Upper lobe of left lung (tissue), 6 donors: ENCODE measurements at places on chromosomes 4 and X. TPM values are rescaled to one million over a fixed set of nuclear protein-coding genes. Genes with fewer than 3 reads are reported as not detected.

DNA sequence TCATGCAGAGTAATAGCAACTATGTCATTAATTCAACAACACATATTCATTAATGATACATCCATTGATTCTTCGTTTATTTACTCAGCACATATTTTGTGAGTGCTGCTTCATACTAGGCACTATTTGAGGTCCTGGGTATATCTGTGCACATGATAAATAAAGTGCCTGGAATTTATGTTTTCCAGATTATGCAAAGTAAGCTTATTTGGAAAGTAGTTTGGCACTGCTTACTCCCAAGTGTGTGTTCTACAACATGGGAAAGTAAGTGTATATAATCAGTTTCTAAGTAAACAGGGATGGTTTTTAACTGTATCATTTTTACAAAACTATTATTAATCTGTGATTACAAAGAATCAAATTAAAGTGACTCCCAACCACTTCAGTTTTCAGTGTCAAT, 16.8 kb upstream of the EPGN start:
- no peaks in the 10 kb centered on the region for H3K36me3 ChIP-seq
- DNase-seq = no peak
- no peaks in the 10 kb centered on the region for H3K27me3 ChIP-seq
- H3K4me3 ChIP-seq = no peak overlapping the region

GRCh38 chr4:145808021-145808650, 128.2 kb downstream of the C4orf51 start:
- H3K4me1 ChIP-seq = peaks cover 8% of the 10 kb centered on the region
- no peak for DNase-seq
- no peak overlapping the region for H3K4me3 ChIP-seq
- no peaks in the 10 kb centered on the region for H3K27me3 ChIP-seq
- H3K27ac ChIP-seq = no peak overlapping the region

- H3K4me3 ChIP-seq = no peak overlapping the region
- no peak overlapping the region for H3K27ac ChIP-seq
- H3K27me3 ChIP-seq = no peaks in the 10 kb centered on the region
- no peak for DNase-seq
These were observed 11.8 kb upstream of the SPON2 start for GRCh38 chr4:1183985-1184773.

DNA sequence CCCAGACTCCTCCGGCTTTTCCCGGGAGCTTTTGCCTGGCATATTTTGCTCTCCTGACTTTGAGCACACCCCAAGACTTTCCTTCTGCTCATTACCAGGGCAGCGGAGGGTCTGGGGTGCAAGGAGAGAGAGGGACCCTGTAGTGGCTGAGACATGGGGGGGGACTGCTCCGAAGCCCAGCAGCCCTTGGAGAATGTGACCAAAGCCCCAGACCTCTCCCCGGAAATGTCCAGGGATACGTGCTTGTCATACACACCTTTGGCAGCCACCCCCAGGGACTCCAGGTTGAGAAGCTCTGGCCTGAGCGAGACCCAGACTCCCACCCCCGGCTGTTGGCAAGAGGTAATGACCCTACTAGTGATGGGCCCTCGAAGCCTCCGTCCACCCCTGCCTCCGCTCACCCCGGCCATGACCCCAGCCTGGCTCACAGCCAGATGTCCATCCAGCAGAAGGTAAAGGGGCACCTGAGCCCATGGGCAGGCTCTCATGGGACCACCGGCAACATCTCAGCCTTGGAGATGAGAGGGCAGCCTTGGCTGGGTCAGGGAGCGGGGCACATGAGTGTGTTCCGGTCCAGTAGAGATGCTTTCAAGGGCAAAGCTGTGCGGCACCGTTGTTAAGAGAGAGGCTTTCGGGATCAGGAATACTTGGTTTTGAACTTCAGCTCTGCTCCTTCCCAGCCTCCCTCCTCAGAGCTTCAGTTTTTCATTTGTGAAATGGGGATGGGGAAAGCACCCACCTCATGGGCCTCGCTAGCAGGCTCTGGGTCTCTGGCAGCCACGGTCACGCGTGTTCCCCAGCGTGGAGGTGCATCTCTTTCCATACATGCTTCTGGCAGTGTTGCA, 2.0 kb downstream of the PSAPL1 start:
- no peaks in the 10 kb centered on the region for H3K27me3 ChIP-seq
- no peak overlapping the region for H3K4me3 ChIP-seq
- H3K4me1 ChIP-seq = peaks cover 6% of the 10 kb centered on the region
- H3K27ac ChIP-seq = no peak overlapping the region

Gene NUDT11
- total RNA-seq = 0.76 TPM

DNA sequence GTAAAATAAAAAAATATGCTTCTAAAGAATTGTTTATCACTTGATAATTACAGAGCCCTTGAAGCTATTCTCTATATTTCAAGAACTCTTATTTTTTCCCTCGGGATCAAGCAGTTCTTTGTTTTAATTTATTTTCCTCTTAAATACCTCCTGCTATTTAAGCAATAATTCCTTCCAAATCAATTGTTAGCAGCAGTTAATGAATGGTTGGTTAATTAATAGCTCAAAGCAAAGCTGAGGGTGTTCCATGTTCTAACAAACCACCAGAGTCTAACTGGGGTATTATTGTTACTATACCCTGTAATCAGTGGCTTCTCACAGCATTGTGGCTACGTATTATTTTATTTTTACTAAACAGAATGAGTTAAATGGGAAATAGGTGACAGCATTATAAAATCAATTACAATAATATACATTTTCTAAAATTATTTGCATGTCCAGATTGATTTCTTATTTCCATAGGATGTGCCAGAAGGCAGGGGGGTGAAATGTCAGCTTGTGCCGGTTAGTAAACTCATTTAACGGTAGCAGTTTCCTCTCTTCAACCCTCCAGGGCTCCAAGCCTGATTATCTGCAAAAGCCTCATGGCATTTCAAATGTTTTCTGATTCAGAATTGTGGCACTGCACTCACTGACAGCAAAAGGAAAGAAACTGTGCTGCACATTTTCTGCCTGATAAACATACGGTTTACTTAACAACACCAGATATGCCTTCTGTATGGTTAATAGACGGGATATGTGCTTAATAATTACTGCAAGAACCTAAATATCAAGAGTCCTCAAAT, 286.9 kb upstream of the EMCN start:
- H3K4me1 ChIP-seq = no peaks in the 10 kb centered on the region
- H3K36me3 ChIP-seq = no peaks in the 10 kb centered on the region
- no peak for DNase-seq
- no peak overlapping the region for H3K27ac ChIP-seq
- H3K27me3 ChIP-seq = no peaks in the 10 kb centered on the region

DNA sequence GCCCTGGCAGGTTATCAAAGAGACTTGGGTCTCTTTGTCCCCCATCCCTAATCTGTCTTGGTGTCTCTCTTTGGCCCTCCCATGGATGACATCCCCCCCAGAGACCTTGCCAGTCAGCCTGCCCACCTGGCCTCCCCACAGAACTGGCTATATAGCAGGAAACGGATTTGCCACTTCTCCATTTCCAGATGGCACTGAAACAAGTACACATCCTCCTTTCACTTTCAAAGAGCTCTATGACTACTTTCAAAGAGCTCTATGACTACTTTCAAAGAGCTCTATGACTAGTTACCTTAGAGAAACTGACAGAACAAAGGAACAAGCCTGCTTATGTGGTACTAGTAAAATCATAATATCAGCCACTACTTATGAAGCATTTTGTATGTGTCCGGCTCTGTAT, 175.3 kb downstream of the MAML3 start:
- H3K27ac ChIP-seq = peak overlapping the region; percentile 91
- H3K4me1 ChIP-seq = peaks cover 47% of the 10 kb centered on the region
- no peaks in the 10 kb centered on the region for H3K27me3 ChIP-seq
- DNase-seq = no peak

DNA sequence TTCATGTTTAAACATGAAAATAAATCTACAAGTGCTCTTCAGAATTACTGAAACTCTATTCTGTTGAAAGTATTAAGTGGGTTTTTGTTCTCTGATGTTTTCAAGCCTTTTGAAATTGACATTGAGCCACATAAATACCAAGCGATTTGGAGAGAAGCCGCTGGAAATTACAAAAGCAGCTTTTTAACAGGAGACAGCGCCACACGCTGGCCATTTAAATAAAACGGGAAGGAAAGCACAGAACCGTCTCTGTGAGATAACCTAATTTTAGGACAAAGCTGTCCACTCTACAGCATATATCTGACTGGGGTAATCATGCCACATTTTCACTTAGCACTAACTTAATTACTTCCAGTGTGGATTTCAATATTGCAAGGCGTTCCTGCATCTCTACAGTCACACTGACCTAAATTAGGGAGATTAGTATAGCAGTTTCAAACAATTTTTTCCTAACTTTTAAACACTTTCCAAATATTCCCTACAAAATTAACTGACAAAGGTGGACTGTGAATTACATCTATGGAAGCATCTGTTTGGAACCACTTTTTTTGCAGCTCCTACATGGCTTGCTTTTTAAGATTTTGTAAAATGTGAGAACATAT, 6.8 kb upstream of the ANOS1 start:
- no peaks in the 10 kb centered on the region for H3K27me3 ChIP-seq
- DNase-seq = no peak
- no peaks in the 10 kb centered on the region for H3K4me1 ChIP-seq
- H3K4me3 ChIP-seq = no peak overlapping the region
- H3K36me3 ChIP-seq = no peaks in the 10 kb centered on the region
- H3K27ac ChIP-seq = no peak overlapping the region

DNA sequence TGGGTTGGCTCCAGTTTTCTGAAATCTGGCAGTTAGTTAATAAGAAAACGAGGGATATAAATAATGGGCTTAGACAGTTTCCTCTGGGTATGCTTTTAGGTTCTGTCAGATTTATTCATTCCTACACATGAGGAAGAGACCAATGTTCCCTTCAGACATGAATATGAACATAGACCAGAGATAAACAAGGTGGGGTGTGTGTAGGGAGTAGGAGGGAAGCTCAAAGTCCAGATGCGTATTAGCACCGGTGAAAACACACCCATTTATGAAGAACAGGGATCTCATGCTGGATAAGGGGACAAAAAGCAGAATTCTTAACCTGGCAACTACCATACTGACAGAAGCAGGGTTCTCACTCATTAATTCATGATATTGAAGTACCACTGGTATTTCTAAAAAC, 223.0 kb downstream of the SOWAHB start:
- no peaks in the 10 kb centered on the region for H3K27me3 ChIP-seq
- H3K4me1 ChIP-seq = no peaks in the 10 kb centered on the region
- no peak for DNase-seq
- H3K27ac ChIP-seq = no peak overlapping the region
- no peak overlapping the region for H3K4me3 ChIP-seq

- no peak overlapping the region for H3K4me3 ChIP-seq
- H3K27ac ChIP-seq = no peak overlapping the region
- peaks cover 9% of the 10 kb centered on the region for H3K4me1 ChIP-seq
- H3K36me3 ChIP-seq = no peaks in the 10 kb centered on the region
- no peak for DNase-seq
These were observed 29.3 kb upstream of the MYOZ2 start for GRCh38 chr4:119106036-119107000.

Gene MFSD8
- total RNA-seq = 23.8 TPM

DNA sequence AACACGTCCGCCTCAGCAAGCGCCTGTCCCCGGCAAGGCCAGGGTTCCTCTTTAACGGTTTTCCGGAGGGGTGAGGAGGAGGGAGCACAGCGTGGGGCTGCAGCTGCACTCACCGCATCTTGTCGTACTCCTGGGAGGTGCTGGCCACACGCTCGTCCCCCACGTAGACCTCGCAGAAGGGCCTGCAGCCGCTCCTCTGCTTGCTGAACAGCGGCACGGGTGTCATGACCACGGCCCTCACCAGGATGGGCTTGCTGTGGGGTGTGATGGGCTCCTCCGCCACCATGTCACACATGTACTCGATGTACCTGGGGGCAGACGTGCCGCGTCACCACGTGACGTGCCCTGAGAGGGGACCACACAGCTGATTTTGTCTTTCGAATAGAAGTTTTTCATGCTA, 51.6 kb upstream of the CPLX1 start:
- H3K4me3 ChIP-seq = no peak overlapping the region
- H3K27me3 ChIP-seq = no peaks in the 10 kb centered on the region
- peaks cover 17% of the 10 kb centered on the region for H3K36me3 ChIP-seq
- H3K4me1 ChIP-seq = no peaks in the 10 kb centered on the region

DNA sequence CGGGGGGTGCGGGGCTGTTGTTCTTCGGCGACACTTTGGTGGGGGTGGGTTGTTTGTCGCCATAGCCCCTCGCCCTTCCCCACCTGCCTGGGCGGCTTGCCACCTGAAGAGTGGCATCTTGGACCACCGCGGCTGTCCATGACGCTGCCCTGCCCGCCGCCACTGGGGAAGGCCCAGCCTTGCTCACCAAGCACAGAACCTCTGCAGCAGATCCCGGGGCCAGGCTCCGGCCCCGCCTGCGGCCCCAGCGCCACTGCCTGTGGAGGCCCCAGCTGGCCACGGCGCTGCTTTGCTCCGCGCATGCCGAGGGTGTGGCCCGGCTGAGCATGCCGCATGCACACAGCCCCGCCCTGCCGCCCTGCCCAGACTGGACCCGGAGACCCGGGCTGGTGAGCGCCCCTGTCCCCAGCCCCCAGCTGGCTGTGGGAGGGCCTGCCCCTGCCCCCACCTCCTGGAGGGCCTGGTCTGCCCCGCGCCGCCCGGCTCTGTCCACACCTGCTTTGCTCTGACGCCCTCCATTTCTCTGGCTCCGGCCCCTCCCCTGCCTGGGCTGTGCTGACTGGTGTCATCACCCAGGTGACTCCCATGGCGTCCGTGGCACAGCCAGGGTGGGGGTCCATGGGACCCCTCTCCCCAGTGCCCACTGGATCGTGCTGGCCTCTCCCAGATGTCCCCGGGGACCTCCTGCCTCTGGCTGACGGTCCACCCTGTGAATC, 5.3 kb downstream of the NAT8L start:
- peaks cover 19% of the 10 kb centered on the region for H3K27me3 ChIP-seq
- no peak overlapping the region for H3K4me3 ChIP-seq
- no peak overlapping the region for H3K27ac ChIP-seq
- H3K4me1 ChIP-seq = peaks cover 17% of the 10 kb centered on the region
- peak; percentile 81 for DNase-seq

Gene TGIF2LX
- not detected for total RNA-seq

DNA sequence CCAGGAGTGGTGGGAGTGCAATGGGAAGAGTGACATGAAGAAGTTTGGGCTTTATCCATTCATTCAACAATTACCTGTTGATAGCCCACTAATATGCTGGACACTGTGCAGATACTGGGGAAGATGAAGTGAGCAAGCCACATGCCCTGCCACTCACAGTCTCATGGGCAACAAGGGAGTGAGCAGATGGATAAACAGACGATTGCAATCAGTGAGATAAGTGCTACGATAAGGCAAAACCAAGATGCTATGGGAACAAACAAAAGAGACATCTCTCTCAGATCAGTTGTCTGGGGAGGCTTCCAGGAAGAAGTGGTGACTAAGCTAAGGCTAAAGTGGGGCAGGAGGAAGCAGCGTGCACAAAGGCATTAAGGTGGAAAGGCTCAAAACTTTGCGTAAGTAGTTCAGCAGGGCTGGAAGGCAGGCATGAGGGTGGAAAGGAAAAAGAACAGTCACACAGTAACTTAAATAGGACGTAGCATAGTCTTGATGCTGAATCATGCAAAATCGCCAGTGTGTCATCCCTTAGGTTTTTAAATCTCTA, 31.7 kb downstream of the GAB3 start:
- no peaks in the 10 kb centered on the region for H3K27me3 ChIP-seq
- H3K4me1 ChIP-seq = peaks cover 33% of the 10 kb centered on the region
- no peak overlapping the region for H3K4me3 ChIP-seq
- peak overlapping the region; percentile 60 for H3K27ac ChIP-seq
